Mesenteric fat pad (tissue), 1 donor: ENCODE measurements at places on chromosomes 11 and 22. TPM values are rescaled to one million over a fixed set of nuclear protein-coding genes. Genes with fewer than 3 reads are reported as not detected.

Gene C1QTNF5
- total RNA-seq, result 52.9 TPM

Gene LGALS12
- total RNA-seq, result 80.9 TPM

Gene SPON1
- total RNA-seq, result 123 TPM

Gene SLC22A12
- 0.29 TPM for total RNA-seq

Gene ANO9
- 1.2 TPM for total RNA-seq

Gene MMP8
- total RNA-seq, result 2.6 TPM

Gene PDGFD
- 37.1 TPM for total RNA-seq

Gene YPEL1
- 2.2 TPM for total RNA-seq

Gene OR8G1
- not detected for total RNA-seq

Gene TRIM48
- not detected for total RNA-seq

Gene SERPING1
- total RNA-seq, result 516 TPM

Gene OSBPL5
- total RNA-seq, result 41.4 TPM

Gene UBE4A
- 39.3 TPM for total RNA-seq

Gene TRPC6
- total RNA-seq, result 2.6 TPM

Gene OR6A2
- total RNA-seq, result 0.35 TPM

Gene CDC45
- not detected for total RNA-seq

Gene NRXN2
- 8.8 TPM for total RNA-seq

Gene RBM4B
- total RNA-seq, result 8.0 TPM

Gene DGCR6L
- total RNA-seq, result 25.7 TPM

Gene ADM
- 663 TPM for total RNA-seq

Gene CADM1
- 14.8 TPM for total RNA-seq

Gene TIGD3
- total RNA-seq, result not detected

Gene CSF2RB
- 13.3 TPM for total RNA-seq

Gene RFPL1
- not detected for total RNA-seq

Gene AQP11
- 0.84 TPM for total RNA-seq

Gene HINFP
- total RNA-seq, result 13.5 TPM

Gene CNIH2
- 0.55 TPM for total RNA-seq

Gene MICAL2
- 31.1 TPM for total RNA-seq

Gene SUSD2
- 5.9 TPM for total RNA-seq

Gene NXPE4
- not detected for total RNA-seq

Gene FOLR2
- total RNA-seq, result 77.3 TPM

Gene MMP10
- total RNA-seq, result not detected

Gene AHNAK
- total RNA-seq, result 1,254 TPM

Gene UPK3A
- not detected for total RNA-seq

Gene PLAAT3
- total RNA-seq, result 399 TPM

Gene IL17REL
- total RNA-seq, result not detected

Gene TEF
- total RNA-seq, result 15.6 TPM

Gene PISD
- total RNA-seq, result 138 TPM

Gene OR52I1
- not detected for total RNA-seq

Gene CNTN5
- not detected for total RNA-seq

Gene EXPH5
- total RNA-seq, result 0.87 TPM

Gene BTBD18
- not detected for total RNA-seq

Gene PICK1
- 13.5 TPM for total RNA-seq

Gene TMPRSS6
- not detected for total RNA-seq

Gene OR2AG1
- total RNA-seq, result not detected

Gene CCDC188
- total RNA-seq, result 1.00 TPM

Gene NPAS4
- total RNA-seq, result not detected
